ENCODE measurements at places on chromosomes 6 and 20. TPM values are rescaled to one million over a fixed set of nuclear protein-coding genes. Genes with fewer than 3 reads are reported as not detected.

Gene LGSN
- total RNA-seq = not detected

Gene SNX9
- 87.2 TPM for total RNA-seq

Gene SLC44A4
- total RNA-seq = not detected

Gene TTK
- not detected for total RNA-seq

Gene COL21A1
- 53.7 TPM for total RNA-seq

Gene RNF8
- 10.0 TPM for total RNA-seq

Gene DHX35
- 17.9 TPM for total RNA-seq

Gene NCOA3
- total RNA-seq = 68.1 TPM

Gene NDRG3
- total RNA-seq = 50.9 TPM

Gene KIF6
- total RNA-seq = not detected

Gene ENPP1
- 27.8 TPM for total RNA-seq

Gene SEL1L2
- total RNA-seq = not detected

Gene LY6G5C
- not detected for total RNA-seq

Gene TCF21
- 0.28 TPM for total RNA-seq

Gene NKAIN2
- not detected for total RNA-seq

Gene PKIB
- total RNA-seq = 0.81 TPM

Gene SLC35D3
- total RNA-seq = not detected

Gene MOCS1
- total RNA-seq = 44.9 TPM

Gene CTCFL
- not detected for total RNA-seq

Gene SNAP91
- total RNA-seq = 3.0 TPM

Gene TRIM31
- total RNA-seq = 2.0 TPM

Gene F13A1
- 156 TPM for total RNA-seq

Gene TFAP2C
- 2.0 TPM for total RNA-seq

Gene TP53RK
- total RNA-seq = 19.9 TPM

Gene DEFB132
- not detected for total RNA-seq

Gene ANKEF1
- total RNA-seq = 0.41 TPM

Gene DDX27
- total RNA-seq = 35.9 TPM

Gene PRND
- total RNA-seq = not detected

Gene JAG1
- 237 TPM for total RNA-seq

Measured in thoracic aorta (tissue), 2 donors.